HFFc6 (cell line): ENCODE measurements at places on chromosomes 6 and 20. TPM values are rescaled to one million over a fixed set of nuclear protein-coding genes. Genes with fewer than 3 reads are reported as not detected.

The BNIP5 gene
- total RNA-seq: not detected in 3 replicates

The IGF2R gene
- 89.1 to 109 TPM (median 102 TPM) in 3 replicates for total RNA-seq

The DLK2 gene
- 1.8 to 2.6 TPM (median 2.4 TPM) in 3 replicates for total RNA-seq

The PKIB gene
- total RNA-seq: not detected in 2 replicates

The PLCB4 gene
- total RNA-seq: 76.3 to 96.7 TPM (median 83.5 TPM) in 3 replicates

The CASS4 gene
- 0.36 to 0.56 TPM (median 0.51 TPM) in 3 replicates for total RNA-seq

The MYL9 gene
- total RNA-seq: 1,161 to 1,631 TPM (median 1,206 TPM) in 3 replicates

The VGLL2 gene
- not detected in 2 replicates for total RNA-seq

The SGK2 gene
- not detected in 3 replicates for total RNA-seq

The SLC4A11 gene
- 3.6 and 4.4 TPM in 2 replicates for total RNA-seq

The ZSCAN23 gene
- total RNA-seq: 1.5 to 2.6 TPM (median 1.8 TPM) in 3 replicates

The HLA-DMB gene
- not detected in 3 replicates for total RNA-seq

GRCh38 chr6:4313044-4313686 lies 177.8 kb upstream of the ECI2 start:
- peak; percentile 95 for DNase-seq

DNA sequence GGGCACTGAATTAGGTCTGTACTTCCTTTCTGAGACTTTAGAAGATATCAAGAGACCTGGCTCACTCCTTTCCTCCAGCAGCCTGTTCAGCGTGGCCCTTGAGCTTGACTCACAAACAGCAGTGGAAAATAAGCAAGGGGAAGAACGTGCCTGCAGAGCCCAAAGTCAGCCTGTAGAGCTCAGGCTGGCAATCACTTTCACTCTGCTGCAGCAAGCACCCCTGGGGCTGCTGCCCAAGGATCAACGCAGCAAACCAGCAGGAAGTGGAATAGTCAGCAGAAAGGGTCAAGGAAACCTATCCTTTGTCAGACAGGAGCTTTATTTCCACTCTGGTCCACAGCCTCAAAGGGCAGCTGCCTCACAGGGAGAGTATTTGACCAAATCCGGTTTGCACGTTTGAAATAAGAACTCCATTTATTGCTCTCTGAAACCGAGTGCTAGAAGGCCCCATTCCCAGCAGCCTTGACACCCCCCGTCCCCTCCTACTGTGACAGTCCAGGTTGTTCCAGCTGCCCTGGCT lies 77.4 kb downstream of the PRDM1 start:
- DNase-seq: peak; percentile 82

GRCh38 chr20:63374504-63374903 lies 13.4 kb upstream of the CHRNA4 start:
- no peak for DNase-seq

- DNase-seq: no peak
Measured at GRCh38 chr20:2156666-2157624, 55.3 kb downstream of the STK35 start.

DNA sequence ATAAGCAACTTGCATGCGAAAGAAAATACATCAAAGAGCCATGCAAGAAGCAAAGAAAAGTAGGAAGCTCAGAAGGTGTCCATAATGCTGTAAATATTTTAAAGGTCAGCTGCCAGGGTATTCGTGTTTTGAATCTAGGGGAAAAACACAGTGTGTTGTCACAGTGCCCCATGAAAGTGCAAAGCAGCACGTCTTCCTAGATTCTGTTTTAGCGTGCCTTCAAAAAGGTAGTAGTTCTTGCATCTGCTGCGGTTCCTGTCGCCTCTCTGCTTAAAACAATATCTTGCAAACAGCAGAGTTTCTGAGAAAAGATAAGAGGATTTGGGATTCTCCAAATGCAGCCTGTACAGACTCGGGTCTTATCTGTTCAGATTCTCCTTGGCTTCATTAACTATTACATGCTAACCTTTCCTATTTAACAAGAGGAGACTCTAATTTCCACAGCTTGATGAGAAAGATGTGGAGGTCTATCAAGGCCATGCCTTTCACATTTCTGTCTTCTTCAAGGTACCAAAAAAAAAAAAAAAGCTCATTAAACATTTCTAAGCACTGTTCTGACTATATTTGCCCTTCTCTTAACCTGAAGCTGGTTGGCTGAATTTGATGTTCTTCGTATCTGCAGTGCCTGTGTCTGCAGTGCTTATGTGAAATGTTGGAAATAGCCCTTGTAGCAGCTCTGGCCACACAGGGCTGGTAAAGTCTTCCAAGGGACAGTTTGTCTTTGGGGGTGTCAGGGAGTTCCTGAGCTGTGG lies 297.5 kb downstream of the ADGB start:
- no peak for DNase-seq

DNA sequence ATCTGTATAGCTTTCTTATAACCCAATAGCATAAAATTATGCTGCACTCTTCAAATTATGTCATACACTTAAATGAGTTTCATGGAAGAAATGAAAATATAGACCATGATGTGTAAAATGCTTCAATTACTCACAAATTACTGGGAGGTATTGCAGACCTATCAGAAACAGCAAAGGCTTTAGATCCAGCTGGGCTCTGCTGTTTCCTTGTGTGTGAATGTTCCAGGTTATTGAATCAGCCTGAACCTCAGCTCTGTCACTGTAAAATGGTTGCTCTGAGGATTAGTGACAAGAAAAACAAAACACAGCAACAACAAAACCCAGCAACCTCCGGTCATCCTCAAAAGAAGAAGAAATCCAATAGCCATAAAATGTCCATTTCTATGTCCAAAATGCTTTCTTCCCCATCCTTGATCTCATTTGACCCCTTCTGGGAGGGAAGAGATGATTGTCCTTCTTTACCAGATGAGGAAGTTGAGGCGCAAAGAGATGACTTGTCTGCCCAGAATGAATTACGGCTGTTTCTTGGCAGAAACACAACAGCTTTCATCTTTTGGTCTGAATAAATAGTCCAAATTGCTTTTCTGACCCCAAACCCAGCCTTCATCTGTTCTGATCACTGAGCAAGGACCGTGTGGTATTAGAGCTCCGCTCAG lies 42.2 kb upstream of the TGM6 start:
- no peak for DNase-seq

DNA sequence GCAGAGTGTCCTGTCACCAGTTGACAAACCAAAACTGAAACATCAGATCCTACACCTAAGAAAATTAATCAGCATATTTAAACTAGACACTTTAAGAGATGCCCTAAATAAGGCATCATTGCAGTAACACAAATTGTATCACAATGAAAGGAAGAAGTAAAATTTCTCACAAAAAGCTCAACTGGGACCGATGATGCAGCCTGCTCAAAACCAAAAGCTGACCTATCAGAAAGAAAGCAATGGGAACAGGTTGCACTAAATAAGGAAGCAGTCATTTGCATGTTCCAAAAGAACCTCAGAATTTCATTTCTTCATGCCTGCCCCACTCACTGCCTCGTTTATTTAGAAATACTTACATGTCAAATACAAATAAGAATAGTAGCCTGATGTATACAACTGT lies 12.1 kb downstream of the HIVEP2 start:
- DNase-seq: no peak

- DNase-seq: no peak
Measured at GRCh38 chr6:43645613-43645964, 753 bp downstream of the RSPH9 start.

- DNase-seq: no peak
Measured at GRCh38 chr6:157096522-157096921, 226.8 kb downstream of the TMEM242 start.

- no peak for DNase-seq
Measured at GRCh38 chr6:80245043-80245442, 138.6 kb downstream of the BCKDHB start.

GRCh38 chr6:36857325-36857724 lies 17.3 kb downstream of the PPIL1 start:
- DNase-seq: no peak

DNA sequence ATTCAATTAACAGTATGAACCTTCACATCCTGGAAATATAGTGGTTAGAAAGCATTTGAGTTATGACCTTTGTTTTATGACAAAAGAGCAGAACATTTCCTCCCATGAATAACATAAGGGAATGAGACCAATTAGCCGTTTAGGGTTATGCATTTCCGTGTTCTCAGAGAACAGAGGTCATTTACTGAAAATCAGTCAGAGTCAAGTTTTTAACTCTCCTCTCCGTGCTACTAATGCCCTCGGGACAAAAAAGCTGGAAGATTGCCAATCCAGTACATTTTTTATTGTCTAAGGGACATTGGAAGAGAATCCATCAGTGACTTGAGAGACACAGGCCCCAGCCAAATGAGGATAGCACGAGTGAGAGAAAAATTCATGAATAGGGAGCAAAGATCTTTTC lies 632.7 kb downstream of the RFPL4B start:
- peak; percentile 78 for DNase-seq

GRCh38 chr6:130632277-130632676 lies 194.9 kb upstream of the SMLR1 start:
- DNase-seq: no peak

DNA sequence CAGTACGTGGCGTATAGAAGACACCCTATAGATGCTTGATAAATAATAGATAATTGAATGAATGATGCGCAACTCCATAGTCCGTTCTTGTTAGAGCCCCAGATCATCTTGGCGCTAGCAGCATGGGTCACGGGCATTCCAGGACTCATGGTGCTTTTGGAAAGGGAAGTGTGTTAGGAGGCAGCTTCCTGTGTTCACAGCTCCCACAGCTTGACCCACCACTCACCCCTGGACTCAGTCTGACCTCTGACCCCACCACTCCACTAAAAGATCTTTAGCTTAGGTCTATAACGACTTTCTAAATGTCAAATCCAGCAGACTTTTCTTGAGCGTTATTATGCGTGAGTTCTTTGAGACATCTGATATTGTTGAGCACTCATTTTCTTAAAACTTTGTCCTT lies 35.8 kb upstream of the KIF16B start:
- DNase-seq: no peak

DNA sequence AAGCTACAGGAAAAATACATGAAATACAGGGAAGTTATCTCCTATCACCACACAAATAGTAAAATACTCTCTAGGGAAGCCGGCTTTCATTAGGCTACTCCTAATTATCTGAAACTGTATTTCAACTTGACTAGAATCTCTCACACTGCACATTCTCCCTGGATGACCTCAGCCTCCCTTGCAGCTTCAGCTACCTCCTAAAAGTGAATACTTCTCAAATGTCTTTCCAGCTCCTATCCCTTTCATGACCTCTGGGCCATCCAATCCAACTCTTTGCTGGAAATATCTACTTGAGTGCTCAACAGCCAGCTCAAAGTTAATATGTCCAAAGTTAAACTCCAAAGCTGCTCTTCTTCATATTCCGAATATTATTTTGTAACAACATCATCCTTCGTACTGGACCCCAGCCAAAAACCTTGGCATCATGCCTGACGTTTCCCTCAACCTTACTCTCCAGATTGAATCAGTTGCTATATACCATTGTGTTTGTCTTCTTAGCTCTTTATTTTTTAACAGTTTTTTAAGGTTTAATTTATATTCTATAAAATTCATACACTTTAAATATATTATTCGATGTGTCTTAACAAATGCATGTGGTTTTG lies 29.4 kb upstream of the KIF6 start:
- DNase-seq: no peak

GRCh38 chr20:20423117-20423516 lies 55.2 kb downstream of the INSM1 start:
- DNase-seq: no peak

DNA sequence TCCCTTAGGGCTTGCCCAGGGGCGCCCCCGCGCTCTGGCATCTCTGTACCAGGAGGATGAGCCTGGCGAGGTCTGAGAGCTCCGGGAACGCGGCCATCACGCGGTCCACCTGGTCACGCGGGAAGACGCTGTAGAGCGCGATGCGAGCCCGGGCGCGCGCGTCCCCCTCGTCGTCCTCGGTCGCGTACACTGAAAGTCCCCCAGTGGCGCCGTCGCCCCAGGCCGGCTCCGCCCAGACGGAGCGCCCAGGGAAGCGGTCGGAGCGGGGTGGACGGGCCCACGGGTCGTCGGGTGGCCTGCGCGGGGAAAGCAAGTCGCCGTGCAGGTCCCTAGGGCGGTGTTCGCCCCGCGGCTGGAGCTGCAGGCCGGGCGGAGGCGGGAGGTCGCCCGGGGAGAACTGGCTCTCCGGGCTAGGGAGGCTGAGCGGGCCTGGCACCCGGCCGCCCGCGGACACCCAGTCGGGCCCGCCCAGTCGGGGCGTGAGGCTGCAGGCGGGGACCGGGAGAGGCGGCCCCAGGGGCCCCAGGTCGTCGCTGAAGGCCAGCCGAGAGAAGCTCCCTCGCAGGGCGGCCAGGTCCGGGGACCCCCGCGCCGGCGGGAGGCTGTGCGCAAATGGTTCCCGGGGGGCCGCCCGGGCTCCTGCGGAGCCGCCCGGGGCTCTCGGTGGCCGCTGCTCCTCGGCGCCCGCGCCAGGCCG lies 34.0 kb downstream of the ZC3H12D start:
- no peak for DNase-seq

GRCh38 chr20:3758566-3758965 lies 9.0 kb downstream of the ADISSP start:
- no peak for DNase-seq

- DNase-seq: no peak
Measured at GRCh38 chr6:133544419-133544818, 303.3 kb downstream of the EYA4 start.

DNA sequence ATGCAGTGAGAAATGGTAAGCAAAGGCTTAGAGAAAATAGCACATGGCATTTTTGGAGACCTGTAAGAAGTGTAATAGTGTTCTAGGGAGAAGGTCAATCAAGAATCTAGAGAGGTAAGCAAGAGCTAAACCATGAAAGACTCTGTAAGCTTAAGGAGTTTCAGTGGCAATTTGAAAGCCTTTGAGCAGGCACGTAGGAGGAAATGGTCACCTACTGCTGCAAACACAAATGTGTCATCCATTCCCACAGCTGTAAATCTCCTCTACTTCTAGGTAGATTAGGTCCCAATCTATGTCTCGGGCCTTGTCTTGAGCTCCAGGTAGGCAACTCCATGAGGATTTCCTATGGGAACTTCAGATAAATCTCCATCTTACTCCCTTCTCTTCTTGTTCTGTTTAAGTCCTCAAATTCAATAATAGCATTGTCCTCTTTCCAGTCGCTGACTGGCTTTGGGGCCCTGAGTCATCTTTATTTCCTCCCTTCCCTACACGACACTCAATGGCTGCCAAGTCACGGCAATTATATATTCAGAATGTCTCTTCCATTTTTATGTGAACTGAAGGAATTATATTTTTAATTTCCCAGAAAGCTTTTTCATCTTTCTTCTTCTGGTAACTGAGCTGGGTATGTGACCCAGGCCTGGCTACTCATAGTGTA lies 24.2 kb upstream of the PAQR8 start:
- DNase-seq: no peak

GRCh38 chr6:112933947-112934346 lies 586.8 kb downstream of the RFPL4B start:
- no peak for DNase-seq
